ENCODE measurements at places on chromosomes 16 and 17. TPM values are rescaled to one million over a fixed set of nuclear protein-coding genes. Genes with fewer than 3 reads are reported as not detected.

The ZNF48 gene
- total RNA-seq, result 21.1 TPM

The G6PC1 gene
- 1.5 TPM for total RNA-seq

The KRT24 gene
- total RNA-seq, result 0.43 TPM

The KRTAP9-3 gene
- total RNA-seq, result not detected

The PYDC1 gene
- not detected for total RNA-seq

The KRT36 gene
- 0.17 TPM for total RNA-seq

The SMPD3 gene
- 4.5 TPM for total RNA-seq

The ZG16 gene
- 1.5 TPM for total RNA-seq

The CD19 gene
- not detected for total RNA-seq

The ZNF785 gene
- total RNA-seq, result 22.4 TPM

The UBE2G1 gene
- total RNA-seq, result 102 TPM

The ANKS4B gene
- 8.9 TPM for total RNA-seq

The PLCD3 gene
- 45.8 TPM for total RNA-seq

DNA sequence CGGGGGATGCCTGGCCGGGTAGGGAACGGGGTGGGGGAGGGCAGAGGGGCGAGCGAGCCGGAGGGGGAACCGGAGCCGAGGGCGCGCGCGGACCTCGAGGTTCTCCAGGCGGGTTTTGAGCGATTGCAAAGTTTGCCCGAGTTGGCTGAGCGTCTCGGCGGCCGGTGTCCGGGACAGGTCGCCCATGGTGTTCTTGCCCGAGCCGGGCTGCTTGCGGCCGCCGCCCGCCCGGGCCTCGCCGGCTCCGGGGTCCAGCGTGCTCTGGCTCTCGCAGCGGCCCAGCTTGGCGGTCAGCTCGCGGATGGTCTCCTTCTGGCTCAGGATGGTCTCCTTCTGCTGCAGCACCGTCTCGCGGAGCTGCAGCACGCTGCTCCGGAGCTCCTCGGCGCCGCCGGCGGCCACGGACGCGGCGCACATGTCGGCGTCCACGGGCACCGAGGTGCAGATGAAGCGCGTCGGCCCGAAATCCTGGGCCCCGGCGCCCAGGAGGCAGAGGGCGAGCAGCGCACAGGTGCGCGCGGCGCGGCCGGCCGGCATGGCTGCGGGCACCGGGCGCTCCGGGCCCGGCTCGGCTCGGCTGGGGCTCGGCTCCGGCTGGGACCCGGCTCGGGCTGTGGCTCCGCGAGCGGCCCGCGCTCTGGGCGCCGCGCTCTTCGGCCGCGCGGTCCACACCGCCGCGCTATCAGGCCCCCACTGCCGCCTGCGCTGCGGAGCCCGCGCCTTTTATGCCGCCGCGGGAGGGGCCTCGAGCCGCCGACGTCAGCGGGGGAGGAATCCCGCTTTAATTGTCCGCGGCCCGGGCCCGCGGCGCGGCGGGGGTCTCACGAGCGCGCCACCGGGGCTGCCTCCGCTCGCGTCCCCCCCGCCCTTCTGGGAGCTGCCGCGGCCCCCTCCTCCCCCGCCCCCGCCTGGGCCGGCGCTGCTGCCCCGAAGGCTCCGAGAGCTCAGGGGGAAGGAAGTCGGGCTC, at the start of gene NPTX1:
Gene NPTX1 (minus strand): TSS at position 698 of the 967 bp plus-strand sequence. CDS start 161 bp downstream, at position 537.
- no peak for DNase-seq

GRCh38 chr17:2867441-2868424, 71.5 kb downstream of the RAP1GAP2 start:
- DNase-seq, result no peak

DNA sequence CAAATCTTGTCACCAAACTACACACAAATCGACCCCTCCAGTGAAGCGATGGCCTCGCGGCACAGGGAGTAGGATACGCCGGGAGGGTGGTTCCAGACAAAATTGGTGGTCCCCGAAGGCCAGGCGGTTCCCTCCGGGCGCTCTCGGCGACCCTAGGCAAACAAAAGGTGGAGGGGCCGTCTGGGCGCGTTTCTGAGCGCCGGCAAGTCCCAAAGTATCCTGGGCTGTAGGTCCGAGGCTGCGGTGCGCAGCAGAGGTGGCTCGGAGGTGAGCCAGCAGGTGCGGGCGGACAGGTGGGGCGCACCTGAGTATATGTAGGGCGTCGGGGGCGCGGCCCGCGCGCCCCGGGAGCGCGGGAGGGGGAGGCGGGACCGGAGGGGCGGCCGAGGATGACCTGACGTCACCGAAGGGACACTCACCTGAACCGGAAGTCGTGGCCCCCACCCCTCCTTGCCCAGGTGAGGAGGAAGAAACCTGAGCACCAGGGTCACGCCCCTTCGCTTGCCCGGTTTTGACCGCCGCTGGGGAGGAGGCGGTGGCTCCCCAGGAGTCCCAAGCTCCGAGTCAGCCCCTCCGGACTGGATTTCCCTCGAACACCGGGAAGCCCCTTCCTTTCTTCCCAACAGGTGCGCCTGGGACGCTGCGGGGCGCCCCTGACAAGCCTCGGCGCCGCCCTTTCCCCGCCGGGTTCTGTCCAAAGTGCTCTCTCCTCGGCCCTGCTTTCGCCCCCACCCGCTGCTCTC, at the start of gene CLDN7:
Gene CLDN7 (minus strand): TSS at position 287 of the 743 bp plus-strand sequence. CDS start 435 bp downstream, outside the sequence.
- no peak for DNase-seq

DNA sequence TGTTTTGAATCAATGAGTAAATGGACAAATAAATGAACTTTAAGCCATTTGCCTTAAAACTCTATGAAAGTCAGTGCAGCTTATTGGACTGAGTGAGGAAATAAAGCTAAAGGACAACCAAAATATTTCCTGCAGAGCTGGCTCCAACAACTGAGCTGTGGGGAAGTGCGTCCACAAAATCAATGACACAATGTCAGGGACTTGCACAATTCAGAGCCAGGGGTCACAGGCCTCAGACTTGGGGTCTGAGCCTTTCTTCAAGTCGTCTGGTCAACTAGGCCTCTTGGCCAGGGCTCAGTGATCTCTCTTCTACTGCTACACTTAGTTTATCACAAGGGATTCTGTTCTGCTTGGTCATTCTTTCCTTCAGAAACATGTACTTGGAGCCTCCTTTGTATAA, 26.2 kb upstream of the RHBDL3 start:
- DNase-seq, result no peak

GRCh38 chr16:57361404-57361803, 2.8 kb downstream of the CCL22 start:
- no peak for DNase-seq

DNA sequence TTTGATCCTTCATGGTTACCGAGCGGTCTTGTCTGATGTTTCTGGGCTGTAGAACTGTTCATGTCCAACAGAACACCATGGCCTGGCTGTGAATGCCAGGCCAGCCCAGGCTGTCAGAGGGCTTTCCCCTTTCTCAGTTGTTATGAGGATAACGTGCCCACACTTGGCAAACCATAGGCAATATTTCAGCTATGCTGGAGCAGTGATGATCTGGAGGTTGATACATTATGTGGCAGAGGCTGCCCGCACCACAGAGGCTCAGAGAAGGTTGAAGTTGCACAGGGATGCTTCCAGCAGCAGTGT, 92.9 kb downstream of the C16orf78 start:
- DNase-seq, result no peak

- DNase-seq, result no peak
Observed at GRCh38 chr16:81263470-81264220, 25.2 kb downstream of the BCO1 start.

DNA sequence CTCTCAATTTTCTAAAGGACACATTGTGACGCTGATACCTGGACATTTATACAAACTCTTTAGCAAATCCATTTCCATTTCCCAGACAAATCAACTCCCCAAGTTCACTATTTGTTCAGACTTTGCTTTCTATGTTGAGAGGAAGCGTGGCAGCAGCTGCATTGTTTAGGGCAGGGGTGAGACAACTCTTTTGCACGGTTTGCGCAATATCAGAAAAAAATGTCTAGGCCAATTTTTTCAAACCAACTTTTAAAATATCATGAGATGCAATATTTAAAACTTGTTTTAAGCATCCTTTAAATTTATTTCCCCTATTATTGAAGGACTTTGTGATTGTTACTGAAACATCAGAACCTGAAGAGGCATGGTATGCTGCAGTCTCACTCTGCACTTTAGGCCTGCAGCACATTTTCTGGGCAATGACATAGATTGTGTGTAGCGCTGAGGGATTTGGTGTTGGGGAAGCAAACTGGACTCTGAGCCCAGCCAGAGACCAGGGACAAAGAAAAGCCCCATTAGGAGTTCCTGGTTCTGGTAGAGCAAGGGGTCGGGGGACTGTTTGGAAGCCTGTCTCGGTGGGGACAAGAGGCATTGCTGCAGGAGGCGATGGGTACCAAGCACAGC, 6.4 kb upstream of the CCDC182 start:
- DNase-seq, result no peak

GRCh38 chr16:2815299-2815771, 1.7 kb upstream of the PRSS21 start:
- no peak for DNase-seq

DNA sequence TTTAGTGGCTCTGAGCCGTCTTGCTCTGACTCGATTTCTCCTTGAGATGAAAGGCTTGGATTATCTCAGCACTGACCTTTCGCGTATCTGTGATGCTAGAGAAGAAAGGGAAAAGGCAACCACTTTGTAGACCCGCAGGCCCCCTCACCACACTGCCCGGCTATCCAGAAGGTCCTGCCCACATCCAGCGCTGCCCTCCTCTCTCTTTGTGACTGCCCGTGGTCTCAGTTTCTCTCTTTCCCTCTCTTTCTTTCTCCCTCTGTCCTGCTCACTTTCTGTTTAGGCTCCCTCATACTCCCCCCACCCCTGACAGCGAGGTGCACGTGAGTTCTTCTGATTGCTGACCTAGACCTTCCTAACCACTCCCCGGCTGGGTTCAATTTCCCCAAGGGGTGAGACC, 12.8 kb upstream of the TBX21 start:
- no peak for DNase-seq

GRCh38 chr16:8663192-8664089, 11.0 kb upstream of the ABAT start:
- DNase-seq, result no peak

All from type B pancreatic cell (in vitro differentiated cells).